ENCODE measurements at places on chromosomes 7 and 10.
A peak's percentile ranks its signal among the peaks of the same experiment; 100 is the strongest.

DNA sequence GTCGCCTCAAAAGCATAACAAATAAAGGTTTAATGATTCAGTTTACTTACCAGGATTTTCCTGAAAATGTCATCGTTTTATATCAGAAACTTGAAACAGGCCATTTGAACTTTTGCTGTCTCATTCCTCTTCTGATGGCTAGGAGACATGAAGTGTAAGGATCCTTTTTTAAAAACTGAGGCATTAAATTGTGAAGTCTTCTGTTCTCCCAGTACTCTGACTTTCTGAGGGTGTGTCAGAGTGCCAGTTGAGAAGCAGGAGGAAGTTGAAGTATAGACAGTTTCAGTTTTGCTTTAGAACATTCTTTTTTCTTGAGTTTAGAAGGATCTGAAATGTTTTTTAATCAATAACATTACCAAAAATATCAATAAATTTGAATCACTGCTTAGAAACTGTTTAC, at the start of gene SAMD9L:
Gene SAMD9L, minus strand, starts transcription at position 242 of the 400 bp plus-strand sequence. CDS start 12,414 bp downstream, outside the sequence.
- no peak for DNase-seq

- no peak for DNase-seq
These were observed 107.7 kb upstream of the GDF10 start for GRCh38 chr10:47192273-47192672.

GRCh38 chr7:34087892-34088891, 182.9 kb downstream of the BMPER start:
- DNase-seq, result peak; percentile 1

- DNase-seq, result no peak
These were observed 244.8 kb downstream of the PRKG1 start for GRCh38 chr10:51319173-51319435.

DNA sequence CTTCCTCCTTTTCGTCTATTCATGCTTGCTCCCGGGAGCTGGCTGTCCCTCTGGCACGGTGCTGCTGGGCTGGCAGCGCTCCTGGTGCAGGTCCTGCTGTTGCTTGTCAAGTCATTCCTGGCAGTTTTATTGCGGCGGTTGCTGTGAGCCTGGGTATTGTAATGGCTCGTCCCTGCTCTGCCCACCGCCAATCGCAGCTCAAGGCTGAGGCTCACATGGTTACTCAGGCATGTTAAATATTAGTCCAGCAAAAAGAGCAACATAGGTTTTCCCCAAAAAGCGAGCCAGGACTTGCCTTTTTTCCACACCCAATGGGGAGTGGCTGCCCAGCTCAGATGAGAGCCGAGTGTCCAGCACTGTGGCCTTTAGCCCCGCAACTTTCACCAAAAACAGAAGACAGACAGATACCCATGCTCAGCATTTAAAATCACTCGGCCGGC, 492.9 kb upstream of the FOXK1 start:
- peak; percentile 45 for DNase-seq

GRCh38 chr7:33276729-33277128, 147.4 kb downstream of the BBS9 start:
- no peak for DNase-seq

- no peak for DNase-seq
These were observed 33.8 kb downstream of the SNX8 start for GRCh38 chr7:2280424-2280823.

DNA sequence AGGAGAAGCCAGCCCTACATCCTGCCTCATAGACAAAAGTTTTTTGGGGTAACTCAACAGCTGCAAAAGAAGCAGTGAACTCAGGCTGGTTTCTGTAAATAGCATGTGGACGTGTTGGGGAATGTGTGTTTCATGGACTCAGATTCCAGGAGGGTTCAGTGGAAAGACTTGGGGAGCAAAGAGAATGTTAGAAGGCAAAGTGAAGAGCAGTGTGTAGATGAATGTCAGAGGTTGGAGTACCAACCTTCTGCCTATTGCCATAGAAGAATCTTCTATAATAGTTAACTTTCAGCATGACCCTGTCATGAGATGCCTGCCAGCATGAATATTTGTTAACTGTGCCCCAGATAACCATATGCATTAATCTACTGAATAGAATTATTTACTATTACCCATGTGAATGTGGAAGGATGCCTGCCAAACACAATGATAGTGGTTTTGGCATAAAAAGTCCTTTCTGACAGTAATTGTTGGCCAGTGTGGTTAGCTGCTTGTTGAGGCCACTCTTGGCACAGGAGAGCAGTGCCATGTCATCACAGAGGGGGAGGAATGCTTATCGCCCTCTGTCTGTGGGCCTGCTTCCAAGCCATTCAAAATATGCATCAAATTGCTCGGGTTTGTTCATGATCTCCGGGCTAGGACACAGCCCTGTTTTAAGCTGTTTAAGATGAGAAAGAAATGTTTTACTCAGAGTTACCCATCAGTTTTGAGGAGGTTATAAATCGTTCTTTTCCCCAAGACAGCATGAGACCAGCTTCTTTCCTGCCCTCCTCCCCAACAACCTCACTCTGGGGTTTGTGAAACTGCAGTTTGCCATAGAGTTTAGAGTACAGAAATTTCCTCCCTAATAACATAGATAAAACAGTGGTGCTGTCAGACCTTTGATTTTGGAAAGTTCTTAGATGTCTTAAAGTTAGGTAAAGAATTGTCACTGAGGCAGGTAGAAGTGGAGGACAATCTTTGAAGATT, 165.3 kb downstream of the WNT2 start:
- no peak for DNase-seq

All from NCI-H774 (cell line).